Effector memory CD8-positive, alpha-beta T cell (primary cell): ENCODE measurements at places on chromosomes 2 and 18.

- H3K4me3 ChIP-seq = no peak overlapping the region
- H3K27me3 ChIP-seq = no peaks in the 10 kb centered on the region
- peak; percentile 5 for DNase-seq
- H3K4me1 ChIP-seq = no peaks in the 10 kb centered on the region
These were observed 41.8 kb downstream of the TGFBRAP1 start for GRCh38 chr2:105287692-105288091.

DNA sequence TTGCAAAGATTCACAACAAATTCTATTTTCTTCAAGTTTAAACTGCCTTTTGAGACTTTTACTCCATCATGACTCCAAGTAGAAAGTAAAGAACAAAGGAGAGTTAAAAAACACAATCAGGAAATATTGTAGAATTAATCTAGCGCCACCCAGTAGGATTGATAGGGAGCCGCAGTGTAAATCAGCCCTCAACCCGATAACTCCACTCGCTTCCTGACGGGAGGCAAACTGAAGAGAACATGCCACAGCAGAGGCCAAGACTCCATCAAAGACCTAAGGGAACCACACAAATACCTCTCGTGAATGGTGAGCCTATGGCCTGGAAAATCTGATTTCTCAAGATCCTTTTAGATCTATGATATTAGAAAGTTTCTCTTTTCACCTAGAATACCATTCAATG, 319.0 kb downstream of the STK39 start:
- no peak overlapping the region for H3K4me3 ChIP-seq
- H3K27me3 ChIP-seq = peaks cover 6% of the 10 kb centered on the region
- DNase-seq = no peak
- H3K36me3 ChIP-seq = no peaks in the 10 kb centered on the region
- H3K4me1 ChIP-seq = no peaks in the 10 kb centered on the region

GRCh38 chr18:13566941-13567746, 159.2 kb downstream of the FAM210A start:
- peak overlapping the region; percentile 37 for H3K4me3 ChIP-seq
- DNase-seq = no peak
- peak overlapping the region; percentile 60 for H3K27ac ChIP-seq

GRCh38 chr2:16623031-16623430, 42.6 kb downstream of the CYRIA start:
- H3K36me3 ChIP-seq = peaks cover 9% of the 10 kb centered on the region
- no peak overlapping the region for H3K4me3 ChIP-seq
- no peak overlapping the region for H3K27ac ChIP-seq
- no peak for DNase-seq
- H3K4me1 ChIP-seq = peaks cover 37% of the 10 kb centered on the region

DNA sequence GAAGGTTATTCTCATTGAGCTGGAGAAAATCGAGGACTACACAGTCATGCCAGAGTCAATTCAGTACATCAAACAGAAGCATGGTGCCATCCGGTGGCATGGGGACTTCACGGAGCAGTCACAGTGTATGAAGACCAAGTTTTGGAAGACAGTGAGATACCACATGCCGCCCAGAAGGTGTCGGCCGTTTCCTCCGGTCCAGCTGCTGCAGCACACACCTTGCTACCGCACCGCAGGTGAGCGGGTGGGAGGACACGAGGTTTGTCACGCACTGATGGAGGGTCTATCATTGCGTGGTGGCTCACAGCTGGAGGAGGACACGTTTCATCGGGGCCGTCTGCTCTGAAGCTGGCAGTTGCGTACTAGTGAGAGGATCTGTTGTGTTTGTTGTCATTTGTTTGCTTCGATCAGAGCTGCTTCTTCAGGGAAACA, 48.2 kb downstream of the IL1RL2 start:
- H3K4me1 ChIP-seq = peaks cover 5% of the 10 kb centered on the region
- H3K4me3 ChIP-seq = no peak overlapping the region
- no peak for DNase-seq
- no peak overlapping the region for H3K27ac ChIP-seq
- no peaks in the 10 kb centered on the region for H3K27me3 ChIP-seq
